ENCODE measurements at places on chromosomes 12 and 14. TPM values are rescaled to one million over a fixed set of nuclear protein-coding genes. Genes with fewer than 3 reads are reported as not detected.

The SYNDIG1L gene
- not detected for total RNA-seq

The COX8C gene
- total RNA-seq, result not detected

The VRTN gene
- total RNA-seq, result not detected

The FGF6 gene
- total RNA-seq, result not detected

The LMO3 gene
- not detected for total RNA-seq

The DNAJC22 gene
- total RNA-seq, result 44.7 TPM

The IRAK3 gene
- 1.3 TPM for total RNA-seq

The AKAP5 gene
- 0.12 TPM for total RNA-seq

- no peak for DNase-seq
Observed at GRCh38 chr14:85115921-85116320, 414.0 kb upstream of the FLRT2 start.

DNA sequence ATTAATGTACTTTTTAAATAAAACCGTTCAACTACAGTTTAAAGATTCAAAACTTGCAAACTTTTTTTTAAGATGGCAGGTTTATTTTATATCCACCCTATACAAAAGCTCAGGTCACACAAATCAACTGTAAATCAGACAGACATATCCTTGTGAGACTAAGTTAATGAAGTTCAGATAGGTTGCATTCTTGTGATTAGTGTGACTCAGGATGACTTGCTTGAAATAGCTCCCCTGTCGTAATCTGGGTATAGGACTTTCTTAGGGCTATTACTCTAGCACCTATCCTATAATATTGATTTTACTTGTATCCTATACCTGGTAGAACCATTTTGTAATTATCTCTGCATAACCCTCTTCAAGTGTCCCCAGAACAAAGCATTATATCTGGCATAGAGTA is 9.5 kb upstream of the PRKD1 start:
- no peak for DNase-seq

DNA sequence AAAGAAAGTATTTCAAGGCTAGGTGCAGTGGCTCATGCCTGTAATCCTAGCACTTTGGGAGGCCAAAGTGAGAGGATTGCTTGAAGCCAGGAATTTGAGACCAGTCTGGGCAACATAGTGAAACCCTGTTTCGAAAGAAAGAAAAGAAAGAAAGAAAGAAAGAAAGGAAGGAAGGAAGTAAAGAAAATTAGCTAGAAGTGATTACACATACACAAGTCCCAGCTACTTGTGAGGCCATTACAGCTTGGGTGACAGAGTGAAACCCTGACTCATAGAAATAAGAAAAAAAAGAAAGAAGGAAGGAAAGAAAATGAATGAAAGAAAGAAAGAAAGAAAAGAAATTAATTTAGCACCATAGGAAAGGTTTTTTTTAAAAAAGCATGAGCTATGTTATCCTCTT is 33.3 kb upstream of the PPP1CC start:
- no peak for DNase-seq

DNA sequence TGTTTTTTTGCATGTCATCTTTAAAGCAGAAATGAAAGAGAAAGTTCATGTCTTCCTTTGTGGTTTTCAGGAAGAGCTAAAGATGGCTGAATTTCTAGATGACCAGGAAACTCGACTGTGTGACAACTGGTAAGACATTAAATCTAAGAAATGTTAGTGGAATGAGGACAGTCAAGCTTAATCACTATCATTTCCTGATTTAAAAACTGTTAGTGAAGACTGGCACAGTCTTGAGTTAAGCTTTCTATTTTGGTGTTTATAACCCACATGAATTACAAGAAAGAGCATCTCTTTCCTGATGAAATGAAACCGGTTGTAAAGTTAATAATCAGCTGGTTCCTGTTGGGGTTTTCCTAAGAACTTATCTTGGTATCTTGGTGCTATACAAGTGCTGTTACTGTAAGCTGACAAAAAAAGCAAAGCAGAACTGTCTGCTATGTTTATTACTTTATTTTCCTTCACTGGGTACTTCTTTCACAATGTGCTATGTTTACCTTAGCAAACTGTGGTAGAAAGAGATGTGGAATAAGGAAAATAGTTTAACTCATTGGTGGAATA is 5.2 kb downstream of the TRAFD1 start:
- no peak for DNase-seq

- no peak for DNase-seq
Observed at GRCh38 chr12:3557116-3557697, 66.2 kb downstream of the PRMT8 start.

DNA sequence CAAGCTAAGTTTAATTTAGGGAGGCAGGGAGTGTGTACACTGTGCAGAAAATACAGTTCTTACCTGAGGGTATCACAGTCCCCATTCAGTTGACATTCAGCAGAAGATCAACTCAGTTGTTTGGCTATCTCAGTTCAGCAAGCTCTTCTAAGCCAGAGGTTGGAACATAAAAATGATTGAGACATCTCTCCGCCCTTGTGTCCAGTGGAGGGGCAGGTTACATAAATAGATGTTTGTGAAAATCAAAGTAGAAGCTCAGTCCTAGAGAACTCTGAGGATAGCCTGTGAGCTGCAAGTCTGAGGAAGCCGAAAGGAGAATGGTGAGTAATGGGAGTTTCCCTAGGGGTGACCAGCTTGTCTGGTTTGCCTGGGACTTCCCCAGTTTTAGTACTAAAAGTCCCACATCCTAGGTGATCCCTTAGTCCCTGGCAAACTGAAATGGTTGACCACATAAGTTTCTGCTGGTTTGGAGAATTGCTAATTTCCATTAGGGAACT is 251.4 kb upstream of the ATP2B1 start:
- no peak for DNase-seq

GRCh38 chr12:45863332-45863731 is 127.0 kb downstream of the SCAF11 start:
- no peak for DNase-seq

DNA sequence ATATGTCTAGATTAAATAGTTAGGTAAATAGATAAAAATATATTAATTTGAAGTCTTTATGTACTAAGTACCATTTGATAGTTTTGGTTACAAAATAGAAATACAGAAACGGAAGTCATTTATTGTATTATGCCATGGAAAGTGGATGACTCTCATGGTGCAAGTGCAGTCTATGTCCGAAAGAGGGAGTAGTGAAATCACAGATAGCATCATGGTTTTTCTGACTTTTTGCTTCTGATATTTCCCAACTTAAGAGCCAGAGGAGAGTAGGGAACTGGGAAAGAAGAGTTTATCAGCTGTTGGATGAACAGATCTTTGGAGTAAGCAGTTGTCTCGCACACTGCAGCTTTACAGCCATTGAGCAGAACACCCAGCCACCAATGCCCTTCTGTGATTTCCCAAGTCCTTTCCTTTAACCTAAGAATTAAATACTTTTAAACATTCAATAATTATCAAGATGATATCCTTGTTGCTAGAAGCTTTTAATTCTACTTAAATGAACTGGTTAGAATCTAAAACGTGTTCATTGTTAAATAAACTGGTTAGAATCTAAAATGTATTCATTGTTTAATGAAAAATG is 18.4 kb upstream of the SRGAP1 start:
- DNase-seq, result no peak

GRCh38 chr14:50388256-50388931 is 8.3 kb downstream of the CDKL1 start:
- DNase-seq, result no peak

DNA sequence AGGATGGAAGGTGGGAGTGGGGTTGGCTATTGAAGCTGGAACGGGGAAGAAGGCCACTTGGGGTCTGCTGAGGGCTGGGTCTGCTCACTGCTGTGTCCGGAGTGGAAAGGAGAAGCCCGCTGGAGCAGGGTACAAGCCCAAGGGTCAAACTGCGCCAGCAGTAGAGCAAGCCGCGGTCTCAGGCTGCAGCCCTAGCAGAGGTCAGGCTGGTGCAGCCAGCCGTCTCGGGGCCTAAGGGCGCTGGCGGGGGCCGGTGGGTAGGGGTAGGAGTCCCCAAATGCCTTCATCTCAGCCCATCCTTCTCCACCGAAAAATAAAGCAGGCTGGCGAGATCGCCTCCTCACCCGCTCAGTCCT is 718 bp upstream of the JDP2 start:
- peak; percentile 67 for DNase-seq

DNA sequence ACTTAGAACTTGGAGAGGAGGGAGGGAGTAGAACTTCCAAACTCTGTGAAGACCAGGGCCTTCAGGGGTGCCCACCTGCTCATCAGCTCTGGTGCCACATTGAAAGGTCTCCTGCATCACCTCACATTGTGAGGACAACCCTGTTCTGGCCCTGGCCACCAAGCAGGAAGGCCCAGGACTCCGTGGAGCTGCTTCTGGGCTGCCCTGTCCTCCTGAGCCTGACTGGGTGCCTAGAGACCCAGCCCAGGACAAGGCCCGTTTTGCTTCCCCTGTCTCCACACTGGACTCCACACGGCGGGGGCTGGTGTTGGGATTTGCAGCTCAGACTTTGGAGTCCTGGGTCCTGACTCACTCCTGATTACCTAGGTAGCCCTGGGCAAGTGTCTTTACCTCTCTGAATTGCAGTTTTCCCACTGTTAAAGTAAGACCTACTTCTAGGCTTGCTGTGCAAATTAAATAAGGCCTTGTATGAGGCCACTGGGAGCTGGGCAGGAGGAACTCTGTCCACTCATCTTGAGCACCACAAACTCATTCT is 12.5 kb upstream of the KRT82 start:
- DNase-seq, result no peak

DNA sequence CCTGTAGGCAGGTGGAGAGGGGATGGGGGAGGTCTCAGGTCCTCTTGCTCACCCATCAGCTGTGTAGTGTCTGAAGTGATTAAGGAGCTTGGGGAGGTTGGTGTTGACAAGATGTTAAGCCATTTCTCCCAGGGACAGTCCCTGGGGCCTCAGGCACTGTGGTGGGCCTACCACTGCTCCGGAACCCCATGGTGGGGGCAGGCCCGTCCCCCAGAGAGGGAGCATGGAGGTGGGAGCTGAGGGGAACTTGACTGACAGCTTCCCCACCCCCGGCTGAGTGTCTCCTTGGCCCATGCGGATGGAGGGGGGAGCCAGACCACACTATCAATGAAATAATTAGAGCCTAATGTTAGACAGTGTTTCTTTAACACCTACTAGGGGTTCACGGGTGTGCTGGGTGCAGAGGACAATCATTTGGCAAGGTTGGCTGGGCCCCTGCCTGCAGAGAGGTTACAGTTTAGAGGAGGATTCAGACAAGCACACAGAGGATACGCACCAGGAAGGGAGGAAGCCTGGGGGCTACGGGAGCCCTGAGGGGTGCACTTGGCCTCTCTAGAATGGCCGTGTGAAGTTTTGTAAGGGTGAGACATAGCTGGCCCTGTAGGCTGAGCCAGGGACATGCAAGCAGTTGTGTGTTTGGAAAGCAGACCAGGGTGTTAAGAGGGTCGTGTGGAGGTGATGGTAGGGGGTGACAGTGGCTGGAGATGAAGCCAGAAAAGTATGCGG is 19.3 kb upstream of the KRT80 start:
- peak; percentile 22 for DNase-seq

- DNase-seq, result no peak
Observed at GRCh38 chr12:110366321-110367142, 37.0 kb downstream of the ANAPC7 start.

- no peak for DNase-seq
Observed at GRCh38 chr14:99838639-99839134, 45.5 kb downstream of the EML1 start.

- peak; percentile 49 for DNase-seq
Observed at GRCh38 chr12:67410667-67411067, 141.5 kb downstream of the CAND1 start.

DNA sequence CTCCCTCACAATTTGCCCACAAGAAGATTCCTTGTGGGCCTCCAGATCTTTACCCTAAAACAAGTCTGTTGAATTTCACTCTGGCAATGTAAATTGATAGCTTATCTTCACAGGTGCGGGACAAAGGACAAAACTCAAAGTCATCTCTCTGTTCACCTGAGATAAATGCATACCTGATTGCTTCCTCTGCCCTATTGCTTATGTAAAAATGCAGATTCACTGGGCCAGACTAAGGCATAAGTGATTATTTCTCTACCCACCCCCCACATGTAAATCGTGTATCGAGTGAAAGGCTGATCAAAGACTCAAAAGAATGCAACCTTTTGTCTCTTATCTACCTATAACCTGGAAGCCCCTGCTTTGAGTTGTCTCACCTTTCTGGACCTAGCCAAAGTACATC is 316.8 kb downstream of the SSPN start:
- DNase-seq, result no peak

GRCh38 chr12:108235197-108235984 is 103.7 kb downstream of the CMKLR1 start:
- DNase-seq, result no peak

GRCh38 chr14:58812050-58812910 is 174.5 kb downstream of the DACT1 start:
- no peak for DNase-seq

DNA sequence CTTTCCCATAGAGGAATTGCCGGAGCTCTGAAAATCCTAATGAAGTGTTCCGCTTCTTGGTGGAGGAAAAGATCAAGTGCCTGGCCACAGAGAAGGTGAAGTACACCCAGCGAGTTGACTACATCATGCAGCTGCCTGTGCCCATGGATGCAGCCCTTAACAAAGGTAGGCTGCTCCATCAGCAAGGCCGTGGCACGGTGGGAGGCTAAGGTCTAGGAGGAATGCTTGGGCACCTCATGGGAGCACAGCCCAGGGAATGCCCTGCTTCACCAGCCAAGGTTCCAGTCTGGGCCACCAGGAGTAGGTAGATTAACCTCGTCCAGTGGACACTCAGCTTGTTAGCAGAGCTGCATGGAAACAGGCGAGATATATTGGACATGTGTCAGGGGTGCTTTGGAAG is 6.4 kb upstream of the TPI1 start:
- peak; percentile 14 for DNase-seq

DNA sequence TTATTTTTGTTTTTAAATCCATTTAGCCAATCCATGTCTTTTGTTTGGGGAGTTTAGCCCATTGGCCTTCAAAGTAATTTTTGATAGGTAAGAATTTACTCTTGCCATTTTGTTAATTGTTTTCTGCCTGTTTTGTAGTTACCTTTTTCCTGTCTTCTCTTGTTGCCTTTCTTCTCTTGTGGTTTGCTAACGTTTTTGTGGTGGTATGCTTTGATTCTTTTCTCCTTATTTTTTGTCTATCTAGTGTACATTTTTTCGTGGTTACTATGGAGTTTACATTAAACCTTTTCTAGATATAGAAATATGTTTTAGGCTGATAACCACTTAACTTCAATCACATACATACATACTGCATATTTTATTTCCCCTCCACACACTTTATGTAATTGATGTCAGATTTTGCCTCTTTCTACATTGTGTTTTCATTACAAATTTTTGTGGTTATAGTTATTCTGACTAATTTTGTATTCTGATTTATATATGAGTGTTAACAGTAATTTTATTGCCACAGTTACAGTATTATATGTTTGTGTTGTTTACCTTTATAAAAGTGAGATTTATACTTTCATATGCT is 19.2 kb upstream of the PPP1R12A start:
- no peak for DNase-seq

DNA sequence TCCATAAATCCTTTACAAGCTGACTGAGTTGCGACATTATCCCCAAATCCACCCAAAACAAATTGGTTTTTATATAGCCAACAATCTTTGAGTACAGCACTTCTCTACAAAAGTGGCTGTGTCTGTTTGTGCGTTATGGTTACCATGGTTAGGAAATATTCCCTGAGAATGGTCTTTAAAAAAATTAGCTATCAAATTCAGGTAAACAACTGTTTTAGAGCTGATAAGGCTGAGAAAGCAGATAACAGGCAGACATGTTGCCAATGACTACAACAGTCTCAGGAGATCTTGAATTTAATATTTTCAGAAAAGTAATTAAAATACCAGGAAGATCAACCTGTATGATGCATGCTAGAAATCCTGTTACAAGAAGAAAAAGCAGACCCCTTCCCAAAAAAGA is 248.0 kb downstream of the RASSF9 start:
- DNase-seq, result no peak

GRCh38 chr12:8082808-8083100 is 680 bp downstream of the NECAP1 start:
- DNase-seq, result no peak

- peak; percentile 63 for DNase-seq
Observed at GRCh38 chr12:51217133-51217967, 512 bp downstream of the POU6F1 start.
